ENCODE measurements at places on chromosomes 5 and 9.
A peak's percentile ranks its signal among the peaks of the same experiment; 100 is the strongest.

DNA sequence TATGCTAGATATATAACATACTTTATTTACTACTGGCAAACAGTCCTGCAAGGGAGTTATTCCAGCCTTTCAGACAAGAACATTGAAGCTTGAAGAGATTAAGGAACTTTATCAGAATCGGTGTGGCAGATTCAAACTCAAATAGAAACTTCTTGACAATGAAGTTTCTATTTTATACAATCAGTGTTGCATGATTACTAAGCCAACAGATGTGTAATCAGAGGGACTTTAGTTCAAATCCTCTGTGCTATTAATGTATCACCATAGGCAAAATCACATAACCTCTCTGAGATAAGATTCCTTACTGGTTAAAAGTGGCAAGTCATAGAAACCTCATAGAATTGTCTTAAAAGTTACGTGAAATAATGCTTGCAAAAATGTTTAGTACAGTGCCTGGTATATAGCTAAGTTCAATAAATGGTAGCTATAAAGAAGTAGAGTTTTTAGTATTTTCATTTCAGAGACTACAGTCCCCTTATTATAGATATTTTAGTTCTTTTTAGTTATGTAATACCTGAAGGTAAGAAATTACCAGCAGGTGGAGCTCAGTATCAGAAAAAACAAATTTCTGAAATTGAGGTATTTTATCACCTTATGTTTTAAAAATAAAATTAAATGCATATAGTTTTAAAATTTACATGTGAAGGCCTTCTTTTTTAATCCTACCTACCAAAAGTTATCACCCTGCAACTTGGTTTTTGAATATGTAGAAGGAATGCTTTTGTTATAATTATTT is 172.1 kb downstream of the FER start:
- H3K4me3 ChIP-seq, result no peak overlapping the region
- no peaks in the 10 kb centered on the region for H3K36me3 ChIP-seq
- H3K4me1 ChIP-seq, result peaks cover 2% of the 10 kb centered on the region

DNA sequence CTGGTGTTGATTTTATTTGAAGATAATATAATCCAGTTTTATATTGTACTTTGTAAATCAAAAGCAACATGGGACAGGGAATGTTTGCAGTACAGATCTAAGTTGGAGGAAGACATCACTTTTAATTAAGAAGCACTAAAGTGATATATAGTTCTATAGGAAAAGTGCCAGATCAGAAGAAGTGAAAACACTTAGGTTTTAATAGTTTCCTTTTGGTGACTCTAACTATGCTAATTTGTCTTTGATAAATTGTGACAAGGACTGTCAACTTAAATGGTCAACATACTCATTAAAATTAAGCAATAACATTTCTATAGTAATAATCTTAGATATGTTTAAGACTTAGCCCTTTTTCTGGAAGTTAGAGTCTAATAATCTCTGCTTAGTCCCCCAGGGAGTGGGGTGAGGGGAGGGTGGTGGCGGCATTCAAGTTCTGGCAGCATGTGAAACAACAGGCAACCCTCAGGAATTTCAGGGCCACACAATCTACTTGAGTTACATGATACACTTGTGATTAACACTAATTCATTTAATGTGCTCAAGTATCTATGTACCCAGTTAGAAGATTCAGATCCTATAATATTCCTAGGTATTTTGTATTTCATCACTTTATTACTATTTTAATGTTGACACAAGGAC is 1026.5 kb downstream of the NR2F1-AS1 start:
- no peak overlapping the region for H3K4me3 ChIP-seq
- no peak overlapping the region for H3K27ac ChIP-seq
- no peak for DNase-seq
- H3K36me3 ChIP-seq, result no peaks in the 10 kb centered on the region
- no peaks in the 10 kb centered on the region for H3K4me1 ChIP-seq
- no peaks in the 10 kb centered on the region for H3K27me3 ChIP-seq

DNA sequence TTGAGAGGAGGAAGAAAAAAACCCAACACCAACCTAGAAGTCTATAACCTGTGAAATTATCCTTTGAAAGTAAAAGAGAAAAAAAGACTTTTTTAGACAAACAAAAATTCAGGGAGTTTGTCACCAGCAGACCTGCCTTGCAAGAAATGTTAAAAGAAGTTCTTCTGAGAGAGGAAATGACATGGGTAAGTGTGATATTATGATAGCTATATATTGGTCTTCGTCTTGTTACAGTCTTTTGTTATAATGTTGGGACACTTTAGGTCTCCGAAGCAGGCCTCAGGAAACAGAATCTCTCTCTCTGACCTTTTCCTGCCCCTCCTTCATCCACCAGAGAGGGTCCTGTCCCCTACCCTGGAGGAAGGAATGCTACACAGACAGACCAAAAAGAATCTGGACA is 16.6 kb upstream of the MLANA start:
- no peaks in the 10 kb centered on the region for H3K27me3 ChIP-seq
- no peak overlapping the region for H3K4me3 ChIP-seq
- peaks cover 26% of the 10 kb centered on the region for H3K4me1 ChIP-seq
- DNase-seq, result no peak

DNA sequence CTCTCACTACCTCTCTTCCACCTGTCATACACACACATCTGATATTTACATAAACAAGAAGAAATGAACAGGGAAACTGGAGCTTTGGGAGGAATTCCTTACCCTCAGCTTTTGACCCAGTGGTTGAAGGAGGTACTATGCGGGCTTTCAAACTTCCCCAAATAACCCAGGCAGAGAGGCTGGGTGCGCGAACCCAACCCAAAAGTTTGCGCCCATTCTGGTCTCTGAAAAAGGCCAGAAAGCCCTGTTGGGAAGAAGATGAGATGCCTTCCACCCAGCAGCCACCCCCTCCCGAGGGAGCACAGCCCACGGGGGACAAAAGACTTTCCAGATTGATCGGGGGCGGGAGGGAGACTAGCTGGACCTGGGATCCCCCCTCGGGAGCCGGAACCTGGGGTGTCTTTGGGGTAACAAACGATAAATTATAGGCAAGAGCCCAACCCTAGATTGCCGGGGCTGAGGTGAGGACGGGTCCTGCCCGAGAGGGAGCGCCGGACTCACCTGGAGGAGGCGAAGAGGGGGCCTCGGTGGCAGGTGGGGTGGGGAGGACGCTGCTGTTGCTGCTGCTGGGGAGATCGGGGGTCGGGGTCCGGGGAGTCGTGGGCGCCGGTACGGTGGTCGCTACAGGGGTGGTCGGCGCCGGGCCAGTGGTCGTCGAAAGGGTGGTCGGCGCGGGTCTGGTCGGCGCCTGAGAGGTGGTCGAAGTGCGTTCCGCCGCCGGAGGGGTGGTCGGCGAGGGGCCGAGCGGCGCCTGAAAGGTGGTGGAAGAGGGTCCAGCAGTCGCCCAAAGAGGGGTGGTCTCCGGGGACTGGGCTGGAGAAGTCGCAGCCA is 798 bp downstream of the MEGF9 start:
- peak overlapping the region; percentile 83 for H3K4me3 ChIP-seq
- no peaks in the 10 kb centered on the region for H3K27me3 ChIP-seq
- DNase-seq, result peak; percentile 25

DNA sequence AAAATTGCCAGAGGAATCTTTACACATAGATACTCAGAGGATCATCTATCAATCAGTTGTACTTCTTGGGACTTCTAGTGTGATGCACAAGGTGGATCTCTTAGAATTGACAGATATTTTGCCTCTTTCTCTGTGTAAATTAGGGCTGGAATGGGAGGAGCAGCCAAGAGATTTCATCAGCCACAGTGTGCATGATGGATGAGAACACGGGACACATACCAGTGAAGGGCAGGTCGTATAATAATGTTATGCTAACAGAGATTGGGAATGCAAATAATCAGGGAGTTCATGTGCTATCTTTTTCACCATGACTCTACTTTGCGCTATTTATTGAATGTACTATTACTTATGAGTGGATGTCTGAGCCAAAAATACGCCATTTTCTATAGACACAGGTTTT is 43.3 kb upstream of the ISOC1 start:
- H3K4me1 ChIP-seq, result no peaks in the 10 kb centered on the region
- no peak overlapping the region for H3K4me3 ChIP-seq
- no peaks in the 10 kb centered on the region for H3K36me3 ChIP-seq
- no peak for DNase-seq
- H3K27me3 ChIP-seq, result no peaks in the 10 kb centered on the region

DNA sequence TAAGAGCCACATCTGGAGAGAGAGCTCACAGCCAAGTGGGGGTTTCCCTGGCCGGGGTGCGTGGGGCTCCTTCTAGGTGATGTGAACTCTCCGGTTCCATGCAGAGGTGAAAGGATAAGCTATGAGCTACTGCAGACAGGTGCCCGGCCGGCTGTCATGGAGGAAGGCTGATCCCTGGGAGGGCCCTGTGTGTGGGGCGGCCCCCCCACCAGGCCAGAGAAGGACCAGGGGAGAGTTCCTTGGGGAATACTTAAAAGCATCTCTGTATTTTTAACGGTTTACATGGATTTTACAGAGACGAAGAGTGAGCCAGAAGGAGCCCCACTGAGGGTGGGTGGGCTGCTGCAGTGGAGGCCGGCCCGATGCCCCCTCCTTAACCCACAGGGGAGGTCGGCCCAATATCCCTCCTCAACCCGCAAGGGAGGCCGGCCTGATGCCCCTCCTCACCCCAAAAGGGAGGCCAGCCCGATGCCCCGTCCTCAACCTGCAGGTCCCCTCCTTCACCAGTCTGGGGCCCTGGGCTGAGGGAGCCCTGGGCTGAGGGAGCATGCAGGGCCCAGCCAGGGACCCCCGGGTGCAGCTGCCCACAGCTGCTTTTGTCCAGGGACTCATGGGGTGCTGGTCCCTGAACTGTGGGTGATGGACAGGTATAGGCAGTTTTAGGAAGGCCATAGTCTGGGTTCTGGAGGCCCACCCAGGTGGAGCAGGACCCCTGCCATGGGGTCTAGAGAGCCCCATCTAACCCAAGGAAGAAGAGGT is 31.9 kb downstream of the MRPL36 start:
- no peak overlapping the region for H3K4me3 ChIP-seq
- peaks cover 16% of the 10 kb centered on the region for H3K27me3 ChIP-seq
- DNase-seq, result no peak
- H3K36me3 ChIP-seq, result no peaks in the 10 kb centered on the region
- H3K27ac ChIP-seq, result no peak overlapping the region

GRCh38 chr9:127358023-127358535 is 38.9 kb upstream of the SLC2A8 start:
- DNase-seq, result no peak
- H3K27me3 ChIP-seq, result peaks cover 9% of the 10 kb centered on the region
- no peak overlapping the region for H3K4me3 ChIP-seq
- H3K36me3 ChIP-seq, result no peaks in the 10 kb centered on the region
- H3K27ac ChIP-seq, result no peak overlapping the region
- peaks cover 9% of the 10 kb centered on the region for H3K4me1 ChIP-seq

DNA sequence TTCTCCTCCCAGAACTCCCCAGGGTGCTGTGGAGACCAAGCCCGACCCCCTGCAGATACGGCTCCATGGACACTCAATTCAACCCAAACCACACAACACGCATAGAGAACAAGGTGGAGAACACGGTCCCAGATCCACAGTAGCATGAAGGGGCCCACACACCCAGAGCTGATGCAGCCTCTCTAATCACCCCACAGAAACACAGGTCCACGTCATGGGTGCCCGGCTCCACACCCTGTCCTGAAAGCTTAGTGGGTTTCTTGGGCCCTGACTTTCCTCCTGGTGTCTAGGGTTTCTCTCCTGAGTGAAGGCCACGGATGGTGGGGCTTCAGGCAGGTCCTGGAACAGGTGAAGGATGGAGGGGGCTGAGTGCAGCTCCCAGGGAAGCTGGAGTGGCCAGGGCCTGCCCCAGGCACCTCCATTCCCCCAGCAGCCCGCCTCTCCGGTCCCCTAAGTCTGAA is 1.5 kb upstream of the SLC23A1 start:
- no peak for DNase-seq
- peak overlapping the region; percentile 88 for H3K27ac ChIP-seq
- H3K4me3 ChIP-seq, result peak overlapping the region; percentile 70
- H3K36me3 ChIP-seq, result peaks cover 8% of the 10 kb centered on the region

DNA sequence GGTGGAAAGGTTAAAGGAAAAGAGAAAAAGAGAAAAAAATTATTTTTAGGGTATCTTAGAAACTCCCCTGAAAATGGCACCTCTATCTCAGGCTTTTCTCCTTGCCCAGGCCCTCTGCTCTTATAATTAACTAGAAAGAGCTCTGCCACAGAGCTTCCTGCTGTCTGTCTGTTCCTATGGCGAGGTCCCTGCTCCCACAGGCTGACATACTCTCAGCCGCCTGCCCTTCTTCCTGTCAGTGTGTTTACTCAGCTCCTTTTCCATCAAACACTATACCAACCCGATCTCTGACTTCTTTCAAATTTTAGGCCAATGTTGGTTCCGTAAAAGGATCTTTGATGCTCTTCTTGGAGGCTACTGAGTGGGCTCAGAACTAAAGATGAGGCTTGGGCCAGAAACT is 482.6 kb downstream of the DMAC1 start:
- peaks cover 4% of the 10 kb centered on the region for H3K27me3 ChIP-seq
- H3K4me1 ChIP-seq, result no peaks in the 10 kb centered on the region
- peaks cover 4% of the 10 kb centered on the region for H3K36me3 ChIP-seq

DNA sequence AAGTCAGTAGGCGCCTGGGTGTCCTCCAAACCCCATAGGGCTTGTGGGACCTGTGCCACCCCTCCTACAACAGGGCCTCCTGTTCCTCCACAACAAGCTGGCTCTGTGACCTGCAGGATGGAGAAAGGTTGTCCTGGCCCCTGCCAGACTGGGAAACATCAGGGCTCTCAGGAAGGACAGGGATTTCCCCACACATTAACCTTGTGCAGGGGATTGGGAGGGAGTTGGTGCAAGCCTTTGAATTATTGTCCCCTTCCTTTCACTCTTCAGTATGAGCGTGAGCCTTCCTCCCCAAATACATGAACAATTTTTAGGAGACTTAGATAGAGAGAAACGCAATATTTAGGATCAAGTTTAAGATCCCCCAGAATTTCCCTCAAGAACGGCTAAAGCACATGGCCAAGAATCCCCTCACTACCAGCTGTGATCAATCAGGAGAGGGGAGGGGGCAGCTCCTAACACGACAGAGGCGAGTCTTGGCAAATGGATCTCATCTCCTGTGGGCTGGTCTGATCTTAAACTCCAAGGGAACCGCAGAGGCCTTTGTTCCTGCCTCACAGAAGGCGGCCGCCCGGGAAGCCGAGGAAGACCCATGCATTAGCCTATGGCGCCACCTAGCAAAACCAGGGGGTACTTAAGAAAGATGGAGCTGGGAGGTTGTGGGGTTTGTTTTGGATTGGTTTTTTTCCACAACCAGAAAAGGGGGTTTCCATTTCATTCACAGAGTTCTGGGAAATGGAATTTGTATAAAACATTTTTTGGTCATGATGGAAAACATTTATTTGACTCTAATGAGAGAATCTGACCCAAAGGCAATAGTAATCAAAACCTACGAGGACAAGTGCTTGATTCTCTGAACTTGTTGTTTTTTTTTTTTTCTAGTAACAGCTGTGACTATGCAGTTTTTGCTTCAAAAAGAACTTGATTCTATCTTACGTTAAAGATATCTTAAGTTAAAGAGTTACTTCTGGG is 36.1 kb upstream of the OSMR start:
- peaks cover 13% of the 10 kb centered on the region for H3K27me3 ChIP-seq
- DNase-seq, result peak; percentile 67
- H3K4me1 ChIP-seq, result peaks cover 15% of the 10 kb centered on the region
- H3K36me3 ChIP-seq, result no peaks in the 10 kb centered on the region
- no peak overlapping the region for H3K4me3 ChIP-seq

GRCh38 chr9:91949392-91949945 is 559 bp downstream of the ROR2 start:
- no peak overlapping the region for H3K27ac ChIP-seq
- no peaks in the 10 kb centered on the region for H3K36me3 ChIP-seq
- peak overlapping the region; percentile 36 for H3K4me3 ChIP-seq

- no peaks in the 10 kb centered on the region for H3K27me3 ChIP-seq
- no peak for DNase-seq
- no peak overlapping the region for H3K27ac ChIP-seq
- no peaks in the 10 kb centered on the region for H3K4me1 ChIP-seq
- H3K36me3 ChIP-seq, result no peaks in the 10 kb centered on the region
Observed at GRCh38 chr9:92504881-92505280, 22.6 kb upstream of the ASPN start.
